Endothelial cell of umbilical vein (primary cell): ENCODE measurements at places on chromosomes 16 and 17. TPM values are rescaled to one million over a fixed set of nuclear protein-coding genes. Genes with fewer than 3 reads are reported as not detected.
A peak's percentile ranks its signal among the peaks of the same experiment; 100 is the strongest.

DNA sequence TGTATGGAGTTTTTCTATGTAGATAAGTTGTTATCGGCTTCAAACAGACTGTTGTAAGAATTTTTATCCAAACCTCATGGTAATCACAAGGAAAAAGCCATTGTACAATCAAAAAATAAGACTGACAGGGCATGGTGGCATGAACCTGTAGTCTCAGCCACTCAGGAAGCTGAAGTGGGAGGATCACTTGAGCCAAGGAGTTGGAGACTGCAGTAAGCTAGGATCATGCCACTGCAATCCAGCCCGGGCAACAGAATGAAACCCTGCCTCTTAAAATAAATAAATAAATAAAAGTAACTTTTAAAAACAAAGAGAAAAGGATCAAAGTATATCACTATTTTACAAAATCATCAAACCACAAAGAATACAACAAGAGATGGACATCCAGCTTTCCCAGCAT, 14.4 kb downstream of the OR1A1 start:
- H3K4me1 ChIP-seq, result no peaks in the 10 kb centered on the region
- no peak overlapping the region for H3K4me3 ChIP-seq
- no peak for DNase-seq
- H3K27me3 ChIP-seq, result no peaks in the 10 kb centered on the region
- H3K27ac ChIP-seq, result no peak overlapping the region
- H3K36me3 ChIP-seq, result no peaks in the 10 kb centered on the region

C16orf96 gene
- not detected in 2 replicates for total RNA-seq

COL1A1 gene
- total RNA-seq, result 0.07 and 0.23 TPM in 2 replicates

DNA sequence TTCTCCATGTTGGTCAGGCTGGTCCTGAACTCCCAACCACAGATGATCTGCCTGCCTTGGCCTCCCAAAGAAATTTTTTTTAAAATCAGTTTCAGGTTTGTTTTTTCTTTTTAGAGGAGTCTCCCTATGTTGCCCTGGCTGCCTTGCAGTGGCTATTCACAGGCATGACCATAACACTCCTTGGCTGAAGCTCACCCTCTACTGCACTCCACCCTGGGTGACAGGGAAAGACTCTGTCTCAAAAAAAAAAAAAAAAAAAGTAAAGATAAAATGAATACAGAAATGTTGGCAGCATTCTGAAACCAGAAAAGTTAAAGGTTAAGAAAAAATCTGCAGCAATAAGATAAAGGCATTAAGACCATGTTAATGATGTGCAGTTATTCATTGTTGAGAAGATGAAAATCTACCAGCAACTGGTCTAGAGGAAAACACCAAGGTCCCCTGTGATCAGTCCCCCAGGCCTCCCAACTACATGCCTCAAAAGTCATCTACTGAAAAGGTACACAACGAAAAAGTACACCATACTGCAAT, 15.1 kb downstream of the YWHAE start:
- H3K36me3 ChIP-seq, result peaks cover 2% of the 10 kb centered on the region
- no peak for DNase-seq
- H3K27ac ChIP-seq, result no peak overlapping the region
- no peaks in the 10 kb centered on the region for H3K27me3 ChIP-seq

CES1 gene
- not detected in 2 replicates for total RNA-seq

DNA sequence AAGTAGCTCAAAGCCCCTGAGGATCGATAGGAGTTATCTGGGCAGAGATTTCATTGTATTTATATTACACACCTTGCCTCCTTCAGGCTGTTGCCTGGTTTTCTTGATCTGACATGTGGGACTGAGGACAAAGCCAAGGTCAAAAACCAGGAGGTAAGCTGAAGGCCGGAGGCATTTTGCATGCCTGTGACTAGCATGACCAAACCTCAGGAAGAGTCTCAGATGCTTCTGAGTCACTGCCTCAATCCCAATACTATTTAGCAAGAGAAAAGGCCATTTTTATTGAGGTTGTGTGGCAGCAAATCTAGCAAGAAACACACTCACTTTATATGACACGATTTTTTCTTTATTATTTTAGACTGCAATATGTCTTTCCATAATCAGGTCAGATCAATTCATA, 968.1 kb downstream of the CDH11 start:
- H3K4me1 ChIP-seq, result no peaks in the 10 kb centered on the region
- H3K4me3 ChIP-seq, result no peak overlapping the region
- no peaks in the 10 kb centered on the region for H3K27me3 ChIP-seq
- no peak for DNase-seq
- H3K27ac ChIP-seq, result no peak overlapping the region

GRCh38 chr17:82977606-82978005, 101.8 kb upstream of the METRNL start:
- H3K27ac ChIP-seq, result no peak overlapping the region
- no peaks in the 10 kb centered on the region for H3K4me1 ChIP-seq
- no peaks in the 10 kb centered on the region for H3K27me3 ChIP-seq

DNA sequence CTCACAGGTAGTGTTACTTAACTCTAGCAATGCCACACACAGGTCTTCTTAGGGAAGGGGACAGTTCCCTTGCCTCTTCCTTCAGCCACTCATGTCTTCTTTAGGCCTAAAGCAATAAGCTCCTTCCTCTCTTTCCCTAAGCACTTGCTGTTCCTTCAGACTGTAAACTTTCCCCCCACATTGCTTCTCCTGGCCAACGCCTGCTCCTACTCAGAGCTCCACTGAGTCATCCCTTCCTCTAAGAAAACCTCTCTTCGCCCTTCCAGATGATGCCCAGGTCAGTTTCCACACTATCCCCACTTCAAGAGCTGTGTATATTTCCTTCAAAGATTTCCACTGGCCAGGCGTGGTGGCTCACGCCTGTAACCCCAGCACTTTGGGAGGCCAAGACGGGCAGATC, 12.5 kb upstream of the EPOP start:
- peaks cover 6% of the 10 kb centered on the region for H3K4me1 ChIP-seq
- H3K36me3 ChIP-seq, result no peaks in the 10 kb centered on the region
- H3K27ac ChIP-seq, result no peak overlapping the region
- H3K27me3 ChIP-seq, result no peaks in the 10 kb centered on the region
- peak; percentile 45 for DNase-seq
- no peak overlapping the region for H3K4me3 ChIP-seq
